ENCODE measurements at places on chromosomes 12 and 14.

GRCh38 chr14:20631023-20631879 lies 10.2 kb downstream of the OR6S1 start:
- no peak for DNase-seq

DNA sequence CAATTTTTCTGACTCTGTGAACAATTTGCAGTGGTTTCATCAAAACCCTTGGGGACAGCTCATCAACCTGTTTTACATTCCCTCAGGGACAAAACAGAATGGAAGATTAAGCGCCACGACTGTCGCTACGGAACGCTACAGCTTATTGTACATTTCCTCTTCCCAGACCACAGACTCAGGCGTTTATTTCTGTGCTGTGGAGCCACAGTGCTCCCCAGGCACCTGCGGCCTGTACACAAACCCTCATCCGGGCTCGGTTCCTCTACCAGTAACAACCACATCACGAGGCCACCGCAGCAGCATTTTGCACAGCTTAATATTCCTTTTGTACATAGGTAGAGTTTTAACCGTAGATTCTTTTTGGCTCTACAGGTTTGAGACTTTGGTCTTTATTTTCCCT lies 397.4 kb upstream of the OR4E1 start:
- no peak for DNase-seq

DNA sequence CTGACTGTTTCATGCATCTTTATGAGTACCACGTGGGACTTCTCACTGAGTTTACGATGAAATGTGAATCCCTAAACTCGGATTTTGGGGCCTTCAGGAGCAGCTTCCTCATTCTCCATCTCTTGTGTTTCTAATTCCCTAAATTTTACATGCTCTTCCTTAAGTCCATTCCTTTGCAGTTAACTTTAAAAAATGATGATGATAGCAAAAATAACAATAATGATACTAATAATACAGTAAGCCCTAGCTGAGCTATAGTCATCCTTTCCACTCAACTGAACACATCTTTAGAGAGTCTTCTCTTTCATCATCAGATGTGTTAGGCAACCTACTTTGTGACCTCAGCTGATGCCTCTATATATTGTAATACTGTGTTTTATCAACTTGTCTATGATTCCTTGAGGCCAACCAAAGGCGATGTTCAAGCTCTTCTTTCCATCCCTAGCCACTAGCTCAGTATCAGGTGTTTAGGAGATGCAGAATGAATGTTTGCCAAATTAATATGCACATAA lies 1196.4 kb downstream of the VRK1 start:
- DNase-seq, result no peak

DNA sequence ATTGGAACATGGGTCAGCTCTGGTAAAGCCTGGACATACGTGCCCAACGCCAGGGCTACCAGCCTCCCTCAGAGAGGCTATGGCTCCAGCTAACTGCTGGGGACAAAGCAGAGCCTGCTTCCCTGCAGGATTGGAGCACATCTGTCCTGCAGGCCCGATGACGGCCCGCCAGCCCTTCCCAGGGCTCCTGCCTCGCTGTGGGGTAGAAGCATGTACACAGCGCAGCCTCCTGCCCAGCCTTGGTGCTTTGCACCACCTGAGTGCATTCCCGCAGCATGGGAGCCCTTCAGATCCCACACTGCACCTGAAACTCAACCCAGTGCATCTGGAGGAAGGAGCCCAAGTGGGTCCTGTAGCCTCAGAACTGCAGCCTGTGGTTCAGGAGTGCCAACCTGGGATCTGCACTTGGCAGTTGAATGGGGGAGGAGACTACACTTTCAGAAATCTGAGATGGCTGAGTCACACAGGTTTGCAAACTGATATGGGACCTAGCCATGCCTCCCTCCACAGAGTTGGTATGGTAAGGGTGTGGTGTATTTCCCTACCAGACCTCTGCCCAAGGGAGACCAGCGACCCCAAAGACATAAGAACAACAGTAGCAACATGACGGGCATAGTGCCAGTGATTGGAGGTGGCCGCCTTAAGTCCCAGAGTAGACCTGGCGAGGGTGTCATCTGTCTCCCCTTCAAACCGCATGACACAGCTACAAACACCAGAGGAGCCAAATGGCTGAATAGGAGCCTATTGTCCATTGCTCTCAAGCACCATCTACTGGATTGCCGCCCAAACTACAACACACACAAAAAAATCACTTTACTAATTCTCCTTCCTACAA lies 273.9 kb upstream of the MIS18BP1 start:
- peak; percentile 1 for DNase-seq

DNA sequence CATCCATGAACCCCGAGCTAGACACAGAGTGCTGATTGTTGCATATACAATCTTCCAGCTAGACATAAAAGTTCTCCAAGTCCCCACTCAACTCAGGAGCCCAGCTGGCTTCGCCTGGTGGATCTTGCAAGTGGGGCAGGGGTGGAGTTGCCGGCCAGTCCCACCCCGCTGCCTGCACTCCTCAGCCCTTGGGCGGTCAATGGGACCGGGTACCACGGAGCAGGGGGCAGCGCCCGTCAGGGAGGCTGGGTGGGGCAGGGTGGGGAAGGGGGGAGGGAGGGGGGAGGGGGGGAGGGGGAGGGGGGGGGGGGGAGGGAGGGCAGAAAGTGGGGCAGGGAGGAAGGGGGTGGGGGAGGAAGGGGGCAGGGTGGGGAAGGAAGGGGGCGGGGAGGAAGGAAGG lies 63.0 kb downstream of the CCDC60 start:
- no peak for DNase-seq

DNA sequence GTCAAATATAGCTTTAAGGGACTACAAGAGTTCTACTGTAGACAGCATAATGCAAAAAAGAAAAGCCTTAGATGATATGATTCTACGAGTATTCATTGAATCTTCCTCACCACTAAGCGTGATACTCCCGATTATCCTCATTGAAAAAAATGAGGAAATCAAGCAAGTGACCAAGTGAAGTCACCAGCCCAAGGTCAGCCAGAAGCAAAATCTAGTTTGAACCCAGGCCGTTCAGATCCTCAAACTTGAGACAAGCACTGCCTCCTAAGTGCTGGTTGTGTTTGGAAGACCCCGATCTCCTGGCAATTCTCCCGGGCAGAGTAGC lies 845 bp downstream of the GIT2 start:
- no peak for DNase-seq

GRCh38 chr12:64797156-64797555 lies 27.3 kb upstream of the TBC1D30 start:
- no peak for DNase-seq

DNA sequence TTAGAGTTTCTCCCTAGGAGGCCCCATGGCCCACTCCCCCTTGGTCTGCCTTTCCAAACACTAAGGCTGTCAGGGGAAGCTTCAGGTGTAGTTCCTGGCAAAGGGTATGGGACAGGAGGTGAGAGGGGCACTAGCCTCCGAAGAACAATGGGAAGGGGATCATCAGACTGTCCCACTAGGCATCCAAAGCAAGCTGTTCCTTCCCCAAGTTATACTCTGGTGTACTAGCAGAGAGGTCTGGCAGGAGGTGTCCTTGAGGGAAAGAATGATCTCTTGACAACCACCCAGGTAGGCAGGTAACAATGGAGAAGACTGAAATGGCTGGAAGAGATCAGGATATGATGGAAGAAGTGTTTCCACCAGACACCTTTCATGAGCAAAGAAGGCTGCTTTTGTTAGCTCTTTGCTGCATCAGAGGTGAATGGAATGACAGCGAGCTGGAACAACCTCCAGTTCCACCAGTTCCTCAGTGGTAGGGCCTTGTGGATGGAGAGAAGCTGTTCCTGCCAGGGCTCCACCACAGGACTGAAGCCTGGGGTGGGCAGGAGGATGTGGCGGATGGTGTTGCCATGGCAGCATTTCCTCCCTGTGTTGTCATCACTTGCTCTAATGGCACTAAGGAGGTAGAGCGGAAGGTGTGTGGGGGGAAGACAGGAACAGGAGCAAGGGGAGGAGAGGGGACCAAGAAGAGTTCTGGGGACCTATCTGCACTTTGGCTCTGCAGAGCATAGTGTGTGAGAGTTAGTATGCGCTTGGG lies 2.3 kb upstream of the AGAP2 start:
- no peak for DNase-seq

DNA sequence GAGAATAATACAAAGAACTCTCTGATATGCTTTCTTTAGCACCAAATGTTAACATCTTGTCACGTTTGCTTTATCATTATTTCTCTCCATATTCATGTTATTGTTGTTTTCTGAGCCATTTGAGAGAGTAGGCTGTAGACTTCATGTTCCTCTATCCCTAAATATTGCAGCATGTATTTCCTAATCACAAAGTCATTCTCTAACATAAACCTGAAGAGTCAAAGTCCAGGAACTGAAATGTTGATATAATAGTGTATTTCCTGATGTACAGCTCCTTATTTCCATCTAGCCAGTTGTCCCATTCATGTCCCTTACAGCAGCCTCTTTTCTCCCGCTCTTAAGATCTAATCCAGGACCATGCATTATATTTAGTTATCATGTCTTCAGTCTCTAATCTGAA lies 72.8 kb downstream of the SPATS2 start:
- no peak for DNase-seq

- DNase-seq, result no peak
Observed at GRCh38 chr12:104956870-104957718, 996 bp downstream of the SLC41A2 start.

GRCh38 chr14:56117765-56118610 lies at the start of gene PELI2:
PELI2 (plus strand) TSS chr14:56118411; CDS start chr14:56118661, 250 bp downstream.
- no peak for DNase-seq

GRCh38 chr12:318759-319515 lies 56.3 kb upstream of the SLC6A13 start:
- DNase-seq, result no peak

- no peak for DNase-seq
Observed at GRCh38 chr14:38394064-38394463, 138.2 kb upstream of the CLEC14A start.

GRCh38 chr14:105383083-105383730 lies 15.1 kb upstream of the TEX22 start:
- DNase-seq, result no peak

DNA sequence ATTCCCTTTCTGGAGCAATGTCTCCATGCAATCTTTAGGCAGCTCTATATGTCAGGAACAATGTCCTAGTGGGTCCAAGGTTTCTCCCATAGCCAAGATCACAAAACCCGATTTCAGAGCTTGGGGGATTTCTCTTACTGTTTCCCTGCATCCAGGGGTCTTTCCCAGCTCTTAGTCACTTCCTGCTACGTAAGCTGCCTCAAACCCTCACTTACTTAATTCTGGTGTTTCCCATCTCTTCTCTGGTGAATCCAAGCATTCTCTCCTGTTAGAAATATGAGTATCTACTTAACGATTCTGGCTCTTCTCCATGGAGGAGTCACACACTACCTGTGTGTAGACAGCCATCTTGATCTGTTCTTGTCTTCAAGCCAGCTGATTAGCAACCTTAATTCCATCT lies 80.0 kb downstream of the IFNG-AS1 start:
- DNase-seq, result no peak

- no peak for DNase-seq
Observed at GRCh38 chr12:51593539-51593938, 2.5 kb downstream of the SCN8A start.

- DNase-seq, result no peak
Observed at GRCh38 chr14:54722791-54723432, 156.0 kb downstream of the SAMD4A start.

DNA sequence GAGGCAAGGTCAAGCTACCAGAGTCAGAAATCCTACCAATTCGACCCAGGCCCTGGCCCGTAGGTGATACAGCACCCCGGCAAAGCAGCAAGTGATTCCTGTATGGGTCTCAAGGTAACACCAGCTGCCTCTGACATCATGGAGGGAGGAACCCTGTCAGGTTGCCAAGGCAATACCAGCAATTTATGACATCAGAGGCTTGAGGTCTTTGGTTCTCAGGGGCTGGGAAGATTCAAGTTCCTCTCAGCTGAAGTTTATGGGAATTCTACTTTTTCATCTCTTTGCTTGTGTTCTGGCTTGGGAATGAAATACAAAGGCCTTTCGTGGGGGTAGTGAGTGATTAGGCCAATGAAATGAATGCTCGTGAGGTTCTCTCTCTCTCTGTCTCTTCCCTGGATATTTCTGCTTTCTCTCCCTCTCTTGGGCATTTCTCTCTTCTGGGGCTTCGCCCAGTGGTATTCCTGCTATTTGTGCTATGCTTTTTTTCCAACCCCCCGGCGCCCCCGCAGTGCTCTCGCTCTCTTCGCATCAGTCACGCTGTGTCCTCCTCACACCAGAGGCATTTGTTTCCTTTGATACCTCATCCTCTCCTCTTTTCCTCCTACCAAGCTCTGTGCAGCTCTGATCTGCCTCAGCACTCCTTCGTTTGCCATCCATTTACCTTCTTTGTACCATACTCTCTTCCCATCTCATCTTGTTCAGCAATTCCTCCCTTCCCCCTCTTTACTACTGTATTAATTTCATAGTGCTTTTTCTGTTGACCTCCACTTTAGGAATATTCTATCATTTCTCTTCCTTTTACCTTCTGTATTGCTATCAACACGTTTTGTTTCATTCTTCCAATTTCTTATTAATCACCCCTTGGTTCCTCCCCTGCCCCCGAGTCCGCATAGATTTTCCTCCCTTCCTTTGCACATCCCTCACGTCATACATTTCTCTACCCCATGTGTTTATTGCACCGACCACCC lies 2.9 kb downstream of the ZFHX2 start:
- DNase-seq, result no peak

GRCh38 chr12:43103866-43104265 lies 448.1 kb downstream of the ADAMTS20 start:
- DNase-seq, result no peak

- peak; percentile 49 for DNase-seq
Observed at GRCh38 chr12:15318841-15319240, 3.5 kb upstream of the PTPRO start.

GRCh38 chr14:68678471-68678870 lies 114.4 kb downstream of the ZFP36L1 start:
- no peak for DNase-seq

DNA sequence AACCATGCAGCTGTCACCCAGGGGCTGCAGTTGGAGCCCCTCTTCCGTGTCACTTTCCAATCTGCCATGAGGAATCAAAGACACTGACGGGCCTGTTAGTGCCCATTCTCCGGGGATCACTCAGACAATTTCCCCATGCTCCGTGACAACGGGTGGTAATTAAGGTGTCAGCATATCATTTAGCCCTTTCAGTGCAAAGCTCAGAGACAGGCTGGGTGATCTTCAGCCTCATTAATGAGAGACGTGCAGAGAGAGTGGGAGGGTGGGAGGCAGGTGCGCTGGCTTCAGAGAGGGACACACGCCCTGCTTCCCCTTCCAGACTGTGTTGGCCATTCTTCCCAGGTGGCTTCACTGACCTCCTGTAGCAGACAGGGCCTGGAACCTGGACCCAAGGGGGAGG lies 58.7 kb downstream of the MVK start:
- peak; percentile 64 for DNase-seq

GRCh38 chr14:65536781-65537423 lies 124.4 kb downstream of the FUT8 start:
- DNase-seq, result no peak

GRCh38 chr12:52601671-52602070 lies 408 bp upstream of the KRT72 start:
- no peak for DNase-seq

DNA sequence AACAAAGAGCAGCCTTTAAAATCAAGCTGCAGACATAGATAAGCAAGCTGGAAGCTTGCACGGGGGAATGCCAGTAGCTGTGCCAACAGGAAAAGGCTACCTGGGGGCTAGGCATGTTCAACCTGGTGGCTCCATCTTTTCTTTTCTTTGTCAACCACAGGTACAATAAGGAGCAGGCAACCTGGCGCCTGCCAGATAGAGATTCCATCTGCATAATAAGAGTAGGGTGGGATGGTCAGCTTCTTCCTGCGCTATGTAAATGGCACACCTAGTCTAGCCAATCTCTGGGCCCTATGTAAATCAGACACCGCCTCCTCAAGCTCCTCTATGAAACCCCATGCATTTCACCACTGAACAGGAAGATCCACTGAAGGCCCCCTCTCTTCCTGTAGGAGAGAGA lies 87.4 kb upstream of the PKP2 start:
- DNase-seq, result peak; percentile 78

- DNase-seq, result no peak
Observed at GRCh38 chr14:62629176-62629725, 416.0 kb downstream of the KCNH5 start.
